ENCODE measurements at places on chromosomes 7 and 10. TPM values are rescaled to one million over a fixed set of nuclear protein-coding genes. Genes with fewer than 3 reads are reported as not detected.

DNA sequence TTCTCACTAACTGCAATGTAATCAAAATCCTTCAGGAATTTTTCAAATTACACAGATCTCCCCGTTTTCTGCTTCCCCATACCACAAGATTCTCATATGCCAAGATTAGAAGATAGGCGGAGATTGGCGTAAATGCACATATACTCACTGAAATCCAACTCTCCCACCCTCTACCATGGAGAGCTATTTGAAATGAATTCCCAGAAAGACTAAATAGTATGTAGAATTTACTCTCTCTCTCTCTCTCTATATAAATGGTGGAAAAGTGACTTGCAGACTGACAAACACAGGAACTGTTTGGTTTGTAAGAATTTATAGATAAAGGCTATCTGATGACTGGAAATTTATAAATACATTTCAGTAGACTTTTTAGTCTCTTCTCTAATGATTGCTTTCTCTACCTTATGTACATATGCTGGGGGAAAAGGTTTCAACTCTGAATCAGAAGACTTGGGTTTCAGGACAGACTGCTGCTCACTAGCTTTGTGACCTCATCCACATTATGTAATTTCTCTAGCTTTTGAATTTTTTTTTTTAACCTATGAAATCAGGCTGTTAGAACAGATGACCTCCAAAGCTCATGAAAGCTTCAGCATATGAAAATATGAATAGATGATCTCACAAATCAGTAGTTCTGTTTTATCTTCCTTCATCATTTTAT, 67.8 kb upstream of the CSTF2T start:
- no peak for DNase-seq
- no peak overlapping the region for H3K4me3 ChIP-seq
- no peaks in the 10 kb centered on the region for H3K27me3 ChIP-seq

- H3K27ac ChIP-seq: no peak overlapping the region
- DNase-seq: no peak
- H3K27me3 ChIP-seq: no peaks in the 10 kb centered on the region
- H3K36me3 ChIP-seq: no peaks in the 10 kb centered on the region
- no peak overlapping the region for H3K4me3 ChIP-seq
Observed at GRCh38 chr7:98771519-98771918, 98.3 kb downstream of the TMEM130 start.

GRCh38 chr10:113528876-113529275, 24.0 kb upstream of the HABP2 start:
- no peaks in the 10 kb centered on the region for H3K27me3 ChIP-seq
- no peak overlapping the region for H3K4me3 ChIP-seq
- H3K4me1 ChIP-seq: no peaks in the 10 kb centered on the region

GRCh38 chr7:122344303-122344620, 39.7 kb upstream of the FEZF1 start:
- no peak overlapping the region for H3K27ac ChIP-seq
- H3K4me1 ChIP-seq: no peaks in the 10 kb centered on the region
- no peaks in the 10 kb centered on the region for H3K27me3 ChIP-seq
- no peak overlapping the region for H3K4me3 ChIP-seq

DNA sequence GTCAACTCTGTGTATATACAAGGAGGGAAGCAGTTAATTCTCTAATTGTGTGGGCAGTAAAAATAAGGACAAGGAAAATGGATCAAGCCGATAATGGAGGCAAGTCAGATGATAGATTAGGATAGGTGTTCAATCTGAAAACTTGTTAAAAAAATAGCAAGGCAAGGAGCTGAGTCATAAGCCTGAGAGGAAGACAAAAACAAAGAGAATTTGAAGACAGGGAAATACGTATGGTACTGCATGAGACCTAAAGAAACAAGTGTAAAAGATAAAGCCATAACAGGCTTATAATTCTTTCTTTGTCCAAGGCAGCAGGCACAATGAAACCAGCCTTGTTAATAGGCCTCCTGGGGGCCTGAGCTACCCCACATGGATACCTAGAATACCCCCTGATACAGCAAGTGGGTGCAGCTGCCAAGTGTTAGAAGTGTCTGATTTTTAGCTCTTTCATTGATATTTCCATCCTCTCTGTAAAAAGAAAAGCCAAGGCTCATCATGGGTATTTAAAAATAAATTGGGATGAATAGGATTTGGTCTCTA, 1570.6 kb upstream of the LRRTM3 start:
- H3K27ac ChIP-seq: no peak overlapping the region
- no peak for DNase-seq
- no peak overlapping the region for H3K4me3 ChIP-seq
- no peaks in the 10 kb centered on the region for H3K27me3 ChIP-seq
- H3K36me3 ChIP-seq: no peaks in the 10 kb centered on the region

- no peaks in the 10 kb centered on the region for H3K27me3 ChIP-seq
- H3K4me3 ChIP-seq: no peak overlapping the region
- DNase-seq: no peak
- H3K4me1 ChIP-seq: no peaks in the 10 kb centered on the region
- H3K36me3 ChIP-seq: no peaks in the 10 kb centered on the region
Observed at GRCh38 chr7:8418629-8419245, 14.7 kb upstream of the NXPH1 start.

- peaks cover 2% of the 10 kb centered on the region for H3K4me1 ChIP-seq
- H3K27me3 ChIP-seq: no peaks in the 10 kb centered on the region
- H3K36me3 ChIP-seq: no peaks in the 10 kb centered on the region
- no peak overlapping the region for H3K4me3 ChIP-seq
Observed at GRCh38 chr7:69682518-69682917, 84.2 kb downstream of the AUTS2 start.

- H3K4me3 ChIP-seq: no peak overlapping the region
- H3K27me3 ChIP-seq: no peaks in the 10 kb centered on the region
- DNase-seq: no peak
- no peak overlapping the region for H3K27ac ChIP-seq
- H3K4me1 ChIP-seq: no peaks in the 10 kb centered on the region
Observed at GRCh38 chr7:86708031-86708680, 64.4 kb downstream of the GRM3 start.

DNA sequence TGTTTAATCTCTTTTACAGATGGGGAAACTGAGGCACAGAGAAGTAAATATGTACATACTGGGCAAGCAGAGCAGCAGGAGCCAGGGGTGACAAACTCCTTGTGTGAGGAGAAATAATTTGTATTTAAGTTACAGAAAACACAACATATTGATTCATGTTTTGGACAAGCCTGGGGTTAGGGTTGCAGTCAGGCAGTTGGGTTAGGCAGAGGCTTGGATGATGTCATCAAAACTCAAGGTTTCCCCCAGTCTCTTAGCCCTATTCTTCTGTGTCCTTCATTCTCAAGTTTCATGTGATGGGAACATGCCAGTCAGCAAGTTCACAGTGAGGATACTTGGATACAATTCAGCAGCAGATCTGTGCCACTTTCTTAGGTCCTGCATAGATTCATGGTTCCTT, 181.4 kb downstream of the CXCL12 start:
- no peak for DNase-seq
- no peaks in the 10 kb centered on the region for H3K4me1 ChIP-seq
- H3K27ac ChIP-seq: no peak overlapping the region
- H3K4me3 ChIP-seq: no peak overlapping the region

GRCh38 chr7:155189590-155189989, 108.1 kb upstream of the INSIG1 start:
- H3K4me1 ChIP-seq: no peaks in the 10 kb centered on the region
- no peak overlapping the region for H3K4me3 ChIP-seq
- H3K36me3 ChIP-seq: no peaks in the 10 kb centered on the region

DNA sequence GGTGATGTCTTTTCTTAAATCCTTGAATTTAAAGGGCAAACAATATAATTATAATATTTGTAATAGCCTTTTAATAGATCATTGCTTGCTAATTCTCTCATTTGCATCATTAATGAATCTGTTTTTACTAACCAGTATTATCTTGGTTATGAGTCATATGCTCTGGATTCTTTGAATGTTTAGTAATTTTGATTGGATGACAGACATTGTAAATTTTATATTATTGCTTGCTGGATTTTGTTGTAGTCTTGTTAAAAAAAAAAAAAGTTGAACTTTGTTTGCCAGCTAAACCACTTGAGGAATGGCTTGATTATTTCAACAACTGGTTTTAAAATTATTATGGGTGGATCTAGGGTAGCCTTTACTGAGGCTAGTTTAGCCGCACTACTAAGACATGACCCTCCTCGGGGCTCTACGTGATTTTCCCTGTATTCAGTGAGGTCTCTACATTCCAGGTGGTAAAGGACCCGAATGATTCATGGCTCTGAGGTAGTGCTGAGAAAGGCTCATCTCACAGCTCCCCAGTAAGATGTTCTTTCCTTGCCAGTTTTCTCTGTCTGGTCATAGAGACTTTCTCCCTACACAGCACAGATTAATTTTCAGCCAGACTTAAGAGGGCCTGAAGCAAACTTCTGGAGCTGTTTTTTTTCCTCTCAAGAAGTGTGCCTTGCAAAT, 8.5 kb downstream of the C10orf90 start:
- no peak overlapping the region for H3K27ac ChIP-seq
- H3K4me1 ChIP-seq: no peaks in the 10 kb centered on the region
- DNase-seq: no peak
- no peaks in the 10 kb centered on the region for H3K27me3 ChIP-seq

- H3K27ac ChIP-seq: no peak overlapping the region
- H3K27me3 ChIP-seq: no peaks in the 10 kb centered on the region
- no peaks in the 10 kb centered on the region for H3K36me3 ChIP-seq
- no peak overlapping the region for H3K4me3 ChIP-seq
- H3K4me1 ChIP-seq: no peaks in the 10 kb centered on the region
Observed at GRCh38 chr10:986137-986825, 2.0 kb upstream of the GTPBP4 start.

DNA sequence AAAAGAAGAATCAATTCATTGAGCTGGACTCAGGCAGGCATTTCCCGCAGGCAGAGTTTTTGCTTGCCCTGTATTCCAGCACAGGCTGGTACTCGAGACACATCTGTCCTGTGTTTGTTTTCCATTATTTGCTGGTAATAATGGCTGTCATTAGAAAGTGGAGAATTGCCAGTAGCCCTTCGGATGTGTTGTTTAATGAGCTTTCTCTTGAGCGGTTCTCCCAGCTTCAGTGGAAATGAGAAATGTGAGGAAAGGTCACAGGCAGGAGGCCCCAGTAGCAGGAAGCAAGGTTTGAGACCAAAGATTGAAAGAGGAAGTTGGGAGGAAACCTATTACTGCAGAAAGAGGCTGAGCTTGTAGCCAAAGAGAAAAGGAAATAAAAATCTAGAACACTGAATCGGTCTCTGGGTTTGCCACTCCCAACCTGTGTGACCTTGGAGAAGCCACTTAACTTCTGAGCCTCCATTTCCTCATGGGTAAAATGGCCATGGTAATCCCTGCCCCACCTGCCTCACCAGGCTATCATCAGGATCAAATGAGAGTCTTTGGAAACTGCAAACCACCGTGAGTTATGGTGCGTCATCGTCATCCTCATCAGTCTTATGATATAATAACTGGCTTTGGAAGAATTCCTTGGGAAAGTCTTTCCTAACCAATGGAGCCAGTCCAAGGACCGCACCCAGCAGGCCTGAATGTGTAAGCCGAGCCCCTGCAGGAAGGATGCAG, 67.7 kb downstream of the TACR2 start:
- no peaks in the 10 kb centered on the region for H3K27me3 ChIP-seq
- peak; percentile 77 for DNase-seq
- H3K4me1 ChIP-seq: peaks cover 3% of the 10 kb centered on the region
- no peak overlapping the region for H3K27ac ChIP-seq
- peaks cover 2% of the 10 kb centered on the region for H3K36me3 ChIP-seq

- H3K27me3 ChIP-seq: no peaks in the 10 kb centered on the region
- no peaks in the 10 kb centered on the region for H3K4me1 ChIP-seq
- no peak overlapping the region for H3K27ac ChIP-seq
- no peak for DNase-seq
Observed at GRCh38 chr7:12423997-12424745, 20.5 kb upstream of the VWDE start.

DNA sequence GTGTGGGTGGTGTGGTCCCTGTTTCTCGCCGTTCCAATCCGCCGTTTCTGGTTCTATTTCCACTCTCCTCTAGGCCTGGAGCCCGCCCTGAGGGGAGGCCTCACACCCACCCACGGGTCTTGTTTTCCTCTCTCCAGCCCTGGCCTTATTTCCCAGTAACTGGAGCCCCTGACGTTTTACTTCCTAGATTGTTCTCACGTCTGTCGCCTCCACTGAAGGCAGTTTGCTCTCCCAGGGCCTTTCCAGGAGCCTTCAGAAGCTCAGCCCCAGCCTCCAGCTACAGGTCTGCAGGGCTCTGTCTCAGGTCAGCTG, 30.6 kb downstream of the CFAP46 start:
- H3K27me3 ChIP-seq: no peaks in the 10 kb centered on the region
- H3K4me3 ChIP-seq: no peak overlapping the region
- H3K36me3 ChIP-seq: no peaks in the 10 kb centered on the region
- DNase-seq: peak; percentile 60
- no peak overlapping the region for H3K27ac ChIP-seq
- H3K4me1 ChIP-seq: no peaks in the 10 kb centered on the region

DNA sequence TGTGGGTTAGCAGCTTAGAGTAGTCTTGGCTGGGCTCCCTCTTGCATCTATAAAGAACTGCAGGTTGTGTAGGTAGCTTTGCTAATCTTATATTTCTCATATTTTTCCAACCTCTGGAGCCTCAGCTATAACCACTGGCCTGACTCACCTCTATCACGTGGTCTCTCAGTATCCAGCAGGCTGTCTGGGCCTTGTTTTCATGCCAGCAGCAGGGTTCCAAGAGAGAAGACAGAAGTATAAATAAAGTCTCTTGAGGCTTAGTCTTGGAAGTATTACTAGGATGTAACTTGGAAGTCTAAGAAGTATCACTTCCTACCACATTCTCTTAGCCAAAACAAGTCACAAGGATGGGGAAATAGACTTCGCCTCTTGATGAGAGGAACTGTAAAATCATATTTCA, 73.3 kb downstream of the WIPF3 start:
- peak; percentile 68 for DNase-seq
- H3K36me3 ChIP-seq: no peaks in the 10 kb centered on the region
- no peaks in the 10 kb centered on the region for H3K4me1 ChIP-seq
- H3K4me3 ChIP-seq: no peak overlapping the region
- H3K27me3 ChIP-seq: no peaks in the 10 kb centered on the region

DNA sequence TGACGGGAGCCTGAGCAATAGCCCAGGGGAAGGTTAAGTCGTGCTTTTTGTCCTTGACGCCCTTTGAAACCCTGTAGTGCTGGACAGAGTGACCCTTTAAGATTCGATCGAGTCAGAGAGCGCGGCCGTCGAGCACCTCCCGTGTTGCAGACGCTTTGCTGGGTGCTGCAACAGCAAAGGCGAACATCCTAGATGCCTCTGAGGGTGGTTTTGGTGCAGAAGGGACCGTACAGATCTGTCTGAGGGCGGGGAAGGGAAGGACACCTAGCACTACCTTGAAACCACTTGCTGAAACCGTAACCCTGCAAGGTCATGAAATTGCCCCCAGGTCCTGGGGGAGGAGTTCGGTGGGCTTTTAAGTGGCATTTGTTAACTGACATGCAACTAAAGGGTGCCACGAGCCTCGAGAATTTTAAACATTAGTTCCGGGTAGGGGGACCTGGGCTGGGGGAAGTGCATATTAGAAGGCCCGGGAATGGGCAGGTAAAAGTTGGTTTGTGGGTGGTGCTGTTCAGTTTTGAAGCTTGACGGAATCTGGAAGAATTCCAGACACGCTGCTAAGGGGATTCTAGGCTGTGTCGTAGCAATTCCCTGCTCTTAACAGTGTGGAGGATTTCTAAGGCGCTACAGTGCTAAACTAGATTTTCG, 786 bp downstream of the ATP5F1C start:
- H3K4me3 ChIP-seq: peak overlapping the region; percentile 85
- H3K36me3 ChIP-seq: no peaks in the 10 kb centered on the region
- peaks cover 3% of the 10 kb centered on the region for H3K4me1 ChIP-seq
- H3K27ac ChIP-seq: no peak overlapping the region
- DNase-seq: no peak
- no peaks in the 10 kb centered on the region for H3K27me3 ChIP-seq

The HDAC9 gene
- 51.4 TPM for total RNA-seq

The SLC26A5 gene
- 0.57 TPM for total RNA-seq

The MET gene
- 16.8 TPM for total RNA-seq

The GHRHR gene
- total RNA-seq: 1.4 TPM

The SPACDR gene
- 2.0 TPM for total RNA-seq

The RBM20 gene
- 11.2 TPM for total RNA-seq

The TIMM23 gene
- 32.8 TPM for total RNA-seq
